GOT3 (cell line): ENCODE measurements at places on chromosomes 3 and 15.

- no peak for DNase-seq
Observed at GRCh38 chr3:142595581-142595950, 627 bp upstream of the PLS1 start.

DNA sequence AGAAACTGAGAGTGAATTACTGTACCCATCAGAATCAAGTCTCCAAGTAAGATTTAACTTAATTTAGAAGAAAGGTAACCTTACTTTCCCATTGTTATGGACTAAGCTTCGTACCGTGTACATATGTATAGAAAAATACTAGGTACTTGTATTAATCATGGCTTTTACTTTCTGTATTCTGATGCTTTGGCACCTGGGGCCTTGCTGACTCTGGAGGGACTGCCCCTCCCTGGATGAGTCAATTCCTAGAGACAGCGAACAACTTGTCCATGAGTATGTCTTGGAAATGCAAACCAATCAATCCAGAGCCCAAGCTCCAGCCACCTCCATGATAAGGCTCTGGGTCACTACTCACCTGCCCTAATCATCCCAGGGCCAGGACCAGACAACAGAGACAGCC lies 50.0 kb upstream of the DGKG start:
- DNase-seq, result no peak

DNA sequence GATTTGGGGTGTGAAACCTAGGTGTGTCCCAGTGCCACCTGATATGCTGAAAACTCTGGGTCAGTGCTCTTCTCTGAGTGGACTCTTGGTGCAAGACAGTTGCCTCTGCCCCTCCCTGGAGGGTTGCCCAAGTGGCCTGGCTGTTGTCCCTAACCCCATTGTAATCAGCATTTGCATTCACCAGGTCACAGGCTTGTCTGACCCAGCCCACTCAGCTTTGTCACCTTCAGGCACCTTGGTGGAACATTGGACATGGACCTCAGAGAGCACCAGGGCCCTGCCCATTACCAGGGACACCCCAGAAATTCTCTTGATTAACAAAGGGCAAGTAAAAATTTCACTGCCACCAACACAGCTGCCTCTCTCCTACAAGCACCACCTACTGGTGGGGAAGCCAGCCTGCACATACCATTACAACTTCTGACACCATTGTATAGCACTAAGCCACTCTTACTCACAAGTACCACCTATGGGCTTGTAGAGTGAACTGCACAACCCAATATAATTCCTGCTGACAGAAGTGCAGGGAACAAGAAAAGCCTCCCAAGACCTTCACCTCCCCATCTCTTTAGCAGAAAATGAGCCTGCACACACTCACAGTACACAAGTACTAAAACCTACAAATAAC lies 324.6 kb downstream of the EPHA6 start:
- no peak for DNase-seq

- no peak for DNase-seq
Observed at GRCh38 chr3:178969004-178969700, 102.5 kb downstream of the ZMAT3 start.

- no peak for DNase-seq
Observed at GRCh38 chr15:91306144-91306543, 206.1 kb downstream of the SV2B start.

- DNase-seq, result no peak
Observed at GRCh38 chr3:191280882-191281281, 48.3 kb upstream of the CCDC50 start.

DNA sequence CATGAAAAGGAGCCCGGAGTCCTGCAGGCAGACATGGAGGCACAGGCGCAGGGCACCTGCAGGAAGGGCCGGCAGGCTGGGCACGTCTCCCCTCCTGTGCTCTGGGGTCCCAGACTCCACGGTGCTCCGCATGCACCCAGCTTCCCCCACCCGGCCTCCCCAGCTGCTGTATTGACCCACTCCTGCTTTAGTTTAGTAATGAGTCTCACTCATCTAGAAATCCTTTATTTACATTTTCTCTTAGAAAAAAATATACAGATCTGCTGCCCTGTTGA lies 8.5 kb downstream of the MESP2 start:
- no peak for DNase-seq

- DNase-seq, result no peak
Observed at GRCh38 chr3:131282379-131282778, 99.2 kb upstream of the NUDT16 start.

DNA sequence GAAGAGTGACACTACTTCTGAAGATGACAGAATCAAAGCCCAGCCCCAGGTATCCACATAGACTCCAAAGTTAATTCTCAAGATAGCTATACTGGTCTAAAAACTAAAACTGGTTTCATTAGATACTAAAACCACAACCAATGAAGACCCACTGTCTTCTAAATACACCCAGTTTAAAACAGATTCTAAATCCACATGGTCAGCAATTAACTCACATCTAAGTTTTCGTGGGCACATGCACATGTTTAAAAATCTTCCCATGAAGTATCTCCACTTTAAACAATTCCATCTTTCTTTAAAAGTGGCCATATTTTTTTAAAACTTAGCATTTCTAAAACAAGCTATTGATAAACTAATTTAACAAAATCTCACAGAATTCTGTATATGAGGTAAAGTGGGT lies 63.1 kb downstream of the GPR160 start:
- DNase-seq, result no peak

DNA sequence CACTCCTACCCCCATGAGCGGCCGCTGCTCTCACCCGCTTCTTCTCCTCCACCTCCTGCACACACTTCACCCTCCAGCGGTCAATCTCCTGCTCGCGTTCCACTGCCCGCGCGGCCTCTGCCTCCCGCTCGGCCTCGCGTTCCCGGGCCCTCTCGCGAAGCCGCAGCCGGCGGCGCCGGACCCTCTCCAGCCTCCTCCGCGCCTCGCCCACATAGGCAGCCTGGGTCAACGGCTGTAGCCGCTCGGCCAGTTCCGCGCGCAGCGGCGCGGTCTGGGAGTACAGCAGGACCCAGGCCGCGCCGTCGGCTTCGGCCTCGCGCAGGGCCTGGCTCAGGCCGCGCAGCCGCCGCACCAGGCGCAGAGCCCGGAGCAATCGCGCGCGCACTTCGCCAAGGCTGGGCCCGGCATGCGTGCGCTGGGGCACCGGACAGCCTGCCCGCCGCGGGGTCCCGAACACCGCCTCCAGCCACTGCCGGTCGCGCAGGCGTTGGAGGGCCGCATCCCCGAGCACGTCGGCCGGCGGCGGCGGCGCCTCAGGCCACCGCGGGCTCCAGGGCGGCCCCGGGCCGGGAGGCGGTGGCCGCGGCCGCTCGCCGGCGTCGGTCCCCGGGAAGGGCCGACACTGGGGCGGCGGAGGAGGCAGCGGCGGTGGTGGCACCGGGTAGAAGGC lies 595 bp downstream of the PDCD7 start:
- no peak for DNase-seq
